Epithelial cell of esophagus (primary cell): ENCODE measurements at places on chromosomes 3 and 15.
A peak's percentile ranks its signal among the peaks of the same experiment; 100 is the strongest.

DNA sequence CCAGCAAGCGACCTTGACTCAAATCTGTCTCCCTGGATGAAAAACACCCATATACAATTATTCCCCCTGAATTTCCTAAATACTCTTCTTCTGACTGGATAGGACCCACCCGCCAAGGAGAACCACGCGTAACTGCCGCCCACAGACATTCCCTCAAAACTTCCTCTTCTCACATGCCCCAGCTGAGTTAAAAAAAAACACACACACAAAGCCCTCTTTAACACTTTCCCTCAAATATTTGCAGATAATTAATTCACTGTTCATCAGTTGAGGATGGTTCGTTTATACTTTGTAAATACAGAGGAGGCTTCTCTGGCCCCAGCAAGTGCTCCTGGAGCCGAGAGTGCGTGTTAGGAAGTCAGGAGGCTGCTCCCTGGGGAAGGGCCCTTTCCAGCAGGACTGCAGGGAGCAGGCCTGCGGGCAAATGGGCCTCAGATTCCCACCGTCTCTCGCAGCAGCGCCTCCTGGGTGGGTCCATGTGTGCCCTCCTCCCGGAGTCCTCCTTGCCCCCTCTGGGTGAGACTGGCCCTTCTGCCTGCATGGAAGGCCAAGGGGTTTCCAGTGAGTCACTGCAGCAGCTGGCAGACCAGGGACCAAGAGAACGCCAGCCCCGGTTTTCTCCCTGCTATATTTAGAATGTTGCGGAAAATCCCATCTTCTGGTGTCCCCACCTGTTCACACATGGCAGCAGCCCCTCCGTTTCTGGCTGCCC is 46.8 kb downstream of the MGLL start:
- DNase-seq = no peak

DNA sequence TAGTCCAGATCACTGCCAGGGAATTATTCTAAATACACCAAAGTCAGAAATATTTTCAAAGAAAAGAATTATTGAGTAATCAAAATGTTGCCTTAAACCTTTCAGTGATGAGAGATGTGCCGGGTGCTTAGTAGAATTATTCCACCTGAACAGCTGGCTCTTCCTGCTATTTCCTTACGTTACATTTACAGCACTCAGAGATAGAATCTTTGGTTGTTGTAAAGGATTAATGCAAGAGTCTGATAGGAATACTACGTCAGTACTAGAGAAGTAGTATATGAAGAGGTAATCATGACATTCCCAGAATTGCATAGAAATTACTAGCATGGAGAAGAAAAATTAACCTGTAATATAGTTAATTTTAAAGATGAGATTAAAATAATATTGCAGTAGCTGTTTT is 50.9 kb upstream of the ZDHHC23 start:
- no peak for DNase-seq

- no peak for DNase-seq
These were observed 12.6 kb downstream of the MRAS start for GRCh38 chr3:138360869-138361525.

- no peak for DNase-seq
These were observed 283.2 kb upstream of the STT3B start for GRCh38 chr3:31249545-31249944.

DNA sequence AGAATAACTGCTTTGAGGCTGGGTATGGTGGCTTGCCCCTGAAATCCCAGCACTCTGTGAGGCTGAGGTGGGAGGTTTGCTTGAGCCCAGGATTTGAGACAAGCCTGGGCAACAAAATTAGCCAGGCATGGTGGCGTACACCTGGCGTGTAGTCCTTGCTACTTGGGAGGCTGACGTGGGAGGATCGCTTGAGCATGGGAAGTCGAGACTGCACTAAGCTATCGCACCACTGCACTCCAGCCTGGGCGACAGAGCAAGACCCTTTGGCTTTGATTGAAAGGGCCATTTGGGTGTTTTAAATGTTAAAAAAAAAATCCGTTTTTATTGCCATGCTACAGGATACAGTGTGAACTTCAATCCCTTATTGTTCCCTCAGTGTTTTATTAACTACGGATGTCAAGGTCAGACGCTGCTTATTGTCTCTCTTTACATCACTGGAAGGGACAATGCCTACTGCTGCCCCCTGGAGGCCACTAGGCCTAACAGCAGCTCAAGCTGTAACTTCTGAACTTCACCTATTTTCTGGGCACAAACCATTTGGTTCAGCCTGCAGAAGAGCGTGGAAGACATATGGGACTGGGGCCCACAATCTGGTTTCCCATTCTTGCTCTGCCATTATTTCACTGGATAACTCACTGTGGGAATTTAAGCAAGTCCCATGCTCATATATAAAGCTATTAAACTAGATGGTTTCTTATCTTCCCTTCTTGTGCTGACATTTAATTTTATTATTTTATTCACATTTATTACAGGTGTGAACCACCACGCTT is 15.3 kb upstream of the IREB2 start:
- DNase-seq = peak; percentile 62

GRCh38 chr3:187629711-187630110 is 40.5 kb downstream of the SST start:
- peak; percentile 63 for DNase-seq

- peak; percentile 94 for DNase-seq
These were observed 223.5 kb upstream of the RBMS3 start for GRCh38 chr3:29057326-29057725.

GRCh38 chr3:107024551-107025026 is 352.6 kb upstream of the CCDC54 start:
- no peak for DNase-seq

DNA sequence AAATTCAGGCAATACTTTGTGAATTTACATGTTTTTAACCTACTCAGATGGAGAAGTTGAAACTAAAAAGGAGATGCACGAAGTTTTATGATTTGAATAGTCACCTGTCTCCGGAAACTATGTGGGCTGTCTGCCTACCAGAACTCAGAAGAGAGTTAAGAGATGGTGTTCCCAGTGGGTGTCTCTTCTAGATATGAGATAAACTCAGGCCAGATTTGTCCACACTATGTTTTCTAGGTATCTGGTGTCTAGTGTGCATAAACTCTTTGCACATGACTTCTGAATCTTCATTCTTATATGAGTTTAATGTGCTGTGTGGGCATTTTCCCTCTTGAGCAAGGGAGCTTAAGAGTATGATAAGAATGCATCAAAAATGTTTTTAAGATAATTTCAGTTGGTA is 222.8 kb downstream of the FOXP1 start:
- DNase-seq = no peak

GRCh38 chr15:42632105-42632675 is 56.8 kb downstream of the STARD9 start:
- no peak for DNase-seq

GRCh38 chr3:102114264-102114979 is 265.1 kb downstream of the NFKBIZ start:
- no peak for DNase-seq

GRCh38 chr15:44720460-44721176 is 9.3 kb downstream of the B2M start:
- DNase-seq = peak; percentile 23

- DNase-seq = no peak
These were observed 6.2 kb upstream of the NEO1 start for GRCh38 chr15:73046073-73046472.

DNA sequence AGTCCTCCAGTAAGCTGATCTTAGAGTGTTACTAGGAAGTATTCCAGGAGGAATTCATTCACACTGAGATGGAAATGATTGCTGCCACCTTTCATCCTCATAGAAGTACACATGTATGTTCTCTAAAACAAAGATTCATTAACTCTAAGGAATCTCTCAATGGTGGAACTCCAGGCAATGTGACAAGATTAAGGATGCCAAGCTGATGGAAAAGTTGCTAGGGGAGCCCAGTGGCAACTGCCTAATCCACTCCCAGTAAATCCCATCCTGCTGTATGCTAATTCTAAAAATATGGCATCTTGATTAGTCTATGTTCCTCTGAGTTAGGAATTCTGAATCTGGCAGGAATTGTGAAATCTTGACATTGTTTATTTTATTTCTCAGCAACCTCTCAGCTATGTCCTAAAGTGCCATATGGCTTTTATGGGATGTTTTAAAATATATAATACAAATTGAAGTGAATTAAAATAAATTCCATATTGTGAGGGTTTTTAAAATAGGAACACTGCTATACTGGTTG is 210.0 kb upstream of the TRIM42 start:
- DNase-seq = no peak

- DNase-seq = no peak
These were observed 16.0 kb downstream of the CD200 start for GRCh38 chr3:112348943-112349342.

DNA sequence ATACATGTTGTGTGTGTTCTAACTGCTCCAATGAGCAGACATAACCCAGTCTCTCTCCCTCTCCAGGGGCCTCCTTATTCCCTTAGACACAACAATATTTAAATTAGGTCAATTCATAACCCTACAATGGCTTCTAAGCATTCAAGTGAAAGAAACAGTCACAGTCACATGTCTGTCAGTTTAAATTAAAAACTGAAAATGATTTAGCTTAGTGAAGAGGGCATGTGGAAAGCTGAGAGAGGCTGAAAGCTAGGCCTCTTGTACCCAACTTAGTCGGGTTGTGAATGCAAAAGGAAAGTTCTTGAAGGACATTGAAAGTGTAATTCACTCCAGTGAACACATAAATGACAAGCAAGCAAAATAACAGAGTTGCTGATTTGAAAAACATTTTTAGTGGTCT is 1519.6 kb downstream of the OTOL1 start:
- DNase-seq = no peak

- DNase-seq = no peak
These were observed 69.3 kb upstream of the KLF13 start for GRCh38 chr15:31257286-31257685.

DNA sequence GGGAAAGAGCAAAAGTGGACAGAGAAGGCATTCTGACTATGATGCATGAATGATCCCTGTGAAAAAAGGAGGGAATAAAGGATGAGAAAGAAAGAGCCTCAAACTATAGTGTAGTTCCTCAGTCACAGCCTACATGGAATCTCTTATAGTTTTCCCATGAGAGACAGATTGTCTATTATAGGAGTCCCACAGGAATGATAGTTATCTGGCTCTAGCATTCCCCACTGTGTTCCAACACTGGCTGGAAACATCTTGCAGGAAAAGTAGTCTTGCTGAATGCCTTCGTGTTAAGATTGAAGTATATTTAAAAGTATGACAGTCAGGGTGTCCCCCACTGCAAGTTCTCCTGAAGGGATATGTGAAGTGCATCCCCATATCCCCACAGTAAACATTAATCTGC is 641.5 kb upstream of the NECTIN3 start:
- no peak for DNase-seq

DNA sequence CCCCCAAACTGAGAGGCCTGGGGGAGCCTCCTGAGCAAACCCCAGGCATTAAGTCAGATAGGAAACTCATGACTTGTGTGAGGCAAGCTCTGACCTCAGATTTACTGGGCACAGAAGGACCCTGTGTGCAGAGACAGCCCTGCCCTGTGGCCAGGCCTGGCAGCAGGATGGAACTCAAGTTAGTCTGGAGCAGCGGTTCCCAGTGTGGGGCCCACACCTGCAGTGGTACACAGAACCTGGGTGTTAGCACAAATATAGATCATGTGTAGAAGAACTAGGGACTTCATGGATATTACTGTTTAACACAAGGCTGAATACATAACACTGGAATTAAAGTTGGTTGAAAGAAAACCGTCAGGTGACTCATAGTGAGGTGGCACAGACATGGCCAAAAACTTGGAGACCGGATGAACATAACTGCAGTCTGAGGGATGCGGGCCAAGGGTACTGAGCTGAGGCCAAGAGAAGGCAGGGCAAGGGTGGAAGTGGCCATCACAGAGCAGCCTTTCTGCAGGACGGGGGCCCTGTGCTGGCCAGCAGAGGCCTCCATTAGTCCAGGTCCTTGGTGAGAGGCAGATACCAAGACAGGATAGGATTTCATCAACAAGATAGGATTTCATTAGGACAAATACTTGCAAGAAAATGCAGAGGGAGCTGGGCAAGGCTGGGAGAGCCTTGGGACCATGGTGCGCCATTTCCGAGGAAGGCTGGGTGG is 40.9 kb downstream of the IRAK2 start:
- peak; percentile 89 for DNase-seq

- peak; percentile 17 for DNase-seq
These were observed 33.1 kb downstream of the GRK7 start for GRCh38 chr3:141796081-141796888.

DNA sequence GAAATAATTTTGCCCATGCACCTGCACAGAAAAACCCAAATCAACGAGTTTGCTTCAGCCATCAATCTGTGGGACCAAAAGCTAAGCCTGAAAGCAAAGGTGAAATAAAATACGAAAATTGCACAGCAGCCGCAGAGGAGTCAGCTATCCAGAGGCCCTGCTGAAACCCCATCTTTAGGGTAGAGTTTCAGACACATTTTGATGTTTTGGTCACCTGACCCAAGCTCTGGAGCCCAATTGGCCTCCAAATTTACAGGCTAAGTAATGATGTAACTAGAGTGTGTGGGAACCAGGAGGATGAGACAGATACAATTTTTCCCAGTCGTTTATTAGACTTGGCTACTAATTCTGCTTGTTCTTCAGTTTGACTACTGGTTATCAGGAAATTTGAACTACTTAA is 308.6 kb upstream of the ATP11B start:
- no peak for DNase-seq

DNA sequence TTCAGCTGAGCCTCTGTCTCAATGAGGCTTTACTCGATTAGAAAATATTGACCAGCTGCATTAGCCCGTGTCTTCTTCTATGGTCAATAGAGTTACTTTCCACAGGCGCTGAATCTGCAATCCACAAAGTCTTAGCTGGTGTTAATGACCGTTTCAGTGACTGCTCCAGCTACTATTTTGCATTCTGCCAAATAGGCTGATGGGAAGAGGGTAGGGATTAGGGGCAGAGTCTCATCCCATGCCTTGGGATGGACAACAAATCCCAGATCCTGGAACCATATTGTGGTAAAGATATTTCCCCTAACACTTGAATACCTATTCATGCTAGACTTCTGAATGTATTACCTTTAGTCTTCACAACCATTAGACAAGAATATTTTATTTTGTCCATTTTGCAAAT is 29.5 kb upstream of the MAGI1 start:
- DNase-seq = no peak

- no peak for DNase-seq
These were observed 59.7 kb downstream of the LMCD1 start for GRCh38 chr3:8561370-8561769.

DNA sequence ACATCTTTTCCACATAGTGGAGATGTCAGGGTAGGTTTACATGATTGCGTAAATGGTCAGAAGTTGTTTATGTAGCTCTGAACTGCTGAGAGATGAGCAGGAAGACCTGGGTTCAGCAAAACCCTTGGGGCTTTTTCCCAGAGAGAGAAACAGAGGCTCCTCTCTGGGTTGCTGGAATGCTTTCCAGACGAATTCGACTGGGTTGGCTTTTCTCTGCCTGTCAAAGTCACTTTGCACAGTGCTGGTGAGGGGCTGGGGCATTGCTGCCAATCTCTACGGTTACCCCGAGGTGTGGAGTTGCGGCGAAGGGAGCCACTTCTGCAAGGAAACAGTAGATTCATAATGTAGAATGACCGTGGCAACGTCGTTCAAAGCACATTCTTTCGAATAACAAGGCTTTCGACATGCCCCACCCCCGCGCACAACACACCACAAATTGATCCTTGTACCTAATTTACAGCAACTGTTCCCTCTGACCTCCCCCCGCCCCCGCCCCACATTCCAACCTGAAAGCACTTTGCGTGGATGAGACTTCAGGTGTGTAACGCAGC is 950 bp upstream of the CNTN4 start:
- no peak for DNase-seq

GRCh38 chr15:69328739-69329138 is 30.0 kb downstream of the PAQR5 start:
- DNase-seq = peak; percentile 70
